OCI-LY7 (cell line): ENCODE measurements at places on chromosomes 5 and 9.

DNA sequence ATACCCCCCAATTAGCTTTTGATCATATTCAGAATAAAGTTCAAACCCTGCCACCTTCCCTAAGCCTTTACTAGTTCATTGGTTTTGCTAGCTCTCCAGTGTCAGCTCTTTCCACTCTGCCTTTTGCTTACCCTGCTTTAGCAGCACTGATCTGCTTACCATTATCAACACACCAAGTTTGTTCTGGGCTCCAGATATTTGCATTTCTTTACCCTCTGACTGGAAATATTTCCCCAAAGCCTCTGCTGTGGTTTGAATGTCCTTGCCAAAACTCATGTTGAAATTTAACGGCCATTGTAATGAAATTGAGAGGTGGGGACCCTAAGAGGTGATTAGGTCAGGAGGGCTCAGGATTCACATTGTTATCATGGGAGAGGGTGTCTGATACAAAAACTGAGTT is 99.5 kb downstream of the GCNT1 start:
- DNase-seq: no peak

DNA sequence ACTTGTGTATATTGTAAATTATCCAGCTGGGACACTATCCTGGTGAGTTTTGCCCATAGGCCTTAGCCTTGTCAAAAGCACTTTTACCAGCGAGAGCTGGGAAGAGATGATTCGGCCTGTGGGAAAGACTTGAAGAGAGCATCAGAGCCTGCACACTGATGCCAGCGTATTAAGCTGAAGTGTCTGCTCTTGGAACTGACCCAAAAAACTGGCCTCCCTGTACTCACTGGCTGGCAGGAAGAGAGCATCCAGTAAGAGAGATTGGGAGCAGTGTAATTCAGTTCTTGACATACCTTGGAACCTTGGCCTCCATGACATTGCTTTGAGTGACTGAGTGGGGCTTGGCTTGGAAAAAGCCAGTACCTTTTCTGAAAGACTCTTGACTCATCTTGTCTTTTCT is 73.7 kb downstream of the ZNF462 start:
- DNase-seq: no peak

GRCh38 chr9:16974436-16974835 is 104.0 kb upstream of the BNC2 start:
- no peak for DNase-seq

DNA sequence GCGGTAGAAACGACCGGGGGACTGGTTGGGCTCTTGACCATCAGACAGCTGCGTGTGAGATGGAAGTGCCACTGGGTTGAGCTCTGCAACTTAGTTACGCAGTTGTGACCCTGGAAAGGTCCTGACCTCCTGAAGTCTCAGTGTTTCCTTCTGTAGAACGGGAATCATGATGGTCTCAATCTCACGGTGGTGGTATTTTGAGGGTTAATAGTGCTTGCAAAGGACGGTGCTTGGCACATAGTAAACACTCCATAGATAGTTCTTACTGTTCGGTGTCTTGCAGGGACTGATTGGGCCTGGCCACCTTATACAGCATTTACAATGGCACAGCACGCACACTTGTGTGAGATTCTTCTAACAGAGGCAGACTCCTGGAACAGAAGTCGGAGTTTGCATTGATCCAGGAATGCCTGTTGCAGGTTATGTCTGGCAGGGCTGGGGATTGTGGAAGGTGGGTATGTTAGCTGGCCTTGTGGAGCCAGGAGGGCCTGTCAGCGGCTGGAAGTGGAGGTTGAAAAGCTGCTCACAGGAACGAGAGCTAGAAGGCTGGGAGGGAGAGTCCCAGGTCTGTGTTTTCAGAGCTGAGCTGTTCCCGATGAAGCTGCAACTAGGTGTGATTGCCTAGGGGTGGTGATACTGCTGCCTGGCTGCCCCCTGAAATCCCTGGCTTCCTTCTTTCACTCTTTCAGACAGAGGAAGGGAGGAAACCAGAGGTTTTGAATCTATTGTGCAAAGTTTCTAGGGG is 962 bp upstream of the TXN start:
- DNase-seq: no peak

- DNase-seq: no peak
These were observed 5.4 kb downstream of the PCAT7 start for GRCh38 chr9:94560237-94560636.

- no peak for DNase-seq
These were observed 122.6 kb downstream of the PAPPA start for GRCh38 chr9:116276196-116276493.

DNA sequence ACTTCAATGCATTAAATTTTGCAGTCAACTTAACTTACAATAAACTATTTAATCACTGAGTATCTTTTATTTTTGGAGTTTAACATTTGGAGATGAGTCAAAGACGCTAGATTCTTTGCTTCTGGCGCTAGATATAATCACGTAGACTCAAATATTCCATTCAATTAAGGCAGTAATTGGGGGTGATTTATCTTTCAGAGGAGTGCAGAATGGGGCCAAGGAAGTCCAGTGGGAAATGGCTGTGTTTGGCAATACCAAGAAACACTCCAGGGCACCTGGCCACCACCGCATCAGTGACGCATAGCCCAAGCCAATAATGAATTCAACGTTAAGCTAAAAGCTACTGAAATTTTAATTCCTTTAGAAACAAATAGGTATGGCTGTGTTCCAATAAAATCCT is 81.2 kb downstream of the PHAX start:
- no peak for DNase-seq

DNA sequence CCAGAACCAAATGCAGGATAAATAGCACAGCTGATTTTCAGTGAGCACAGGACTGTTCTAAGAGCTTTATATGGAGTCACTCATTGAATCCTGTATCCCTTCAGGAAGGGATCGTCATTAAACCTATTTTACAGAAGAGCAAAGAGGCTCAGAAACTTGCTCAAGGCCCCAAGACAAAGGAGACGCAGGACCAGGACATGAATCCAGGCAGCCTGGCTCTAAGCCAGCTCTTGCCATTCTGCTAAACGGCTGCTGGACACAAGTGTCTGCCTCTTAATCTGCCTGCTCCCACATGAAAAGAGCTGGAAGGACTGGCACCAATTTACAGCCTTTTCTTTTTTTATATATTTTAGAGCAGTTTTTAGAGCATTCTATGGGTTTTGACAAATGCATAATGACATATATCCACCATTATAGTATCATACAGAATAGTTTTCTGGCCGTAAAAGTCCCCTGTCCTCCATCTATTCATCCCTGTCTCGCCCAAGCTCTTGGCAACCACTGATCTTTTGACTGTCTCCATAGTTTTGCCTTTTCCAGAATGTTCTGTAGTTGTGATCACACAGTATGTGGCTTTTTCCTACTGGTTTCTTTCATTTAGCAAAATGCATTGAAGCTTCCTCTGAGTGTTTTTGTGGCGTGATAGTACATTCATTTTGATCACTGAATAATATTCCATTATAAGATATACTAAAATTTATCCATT is 37.5 kb downstream of the RETREG1 start:
- no peak for DNase-seq

GRCh38 chr9:77218612-77219011 is 41.3 kb downstream of the VPS13A start:
- DNase-seq: no peak

GRCh38 chr5:11504886-11505193 is 399.4 kb downstream of the CTNND2 start:
- no peak for DNase-seq

GRCh38 chr5:73304381-73304780 is 131.4 kb downstream of the TMEM174 start:
- no peak for DNase-seq

DNA sequence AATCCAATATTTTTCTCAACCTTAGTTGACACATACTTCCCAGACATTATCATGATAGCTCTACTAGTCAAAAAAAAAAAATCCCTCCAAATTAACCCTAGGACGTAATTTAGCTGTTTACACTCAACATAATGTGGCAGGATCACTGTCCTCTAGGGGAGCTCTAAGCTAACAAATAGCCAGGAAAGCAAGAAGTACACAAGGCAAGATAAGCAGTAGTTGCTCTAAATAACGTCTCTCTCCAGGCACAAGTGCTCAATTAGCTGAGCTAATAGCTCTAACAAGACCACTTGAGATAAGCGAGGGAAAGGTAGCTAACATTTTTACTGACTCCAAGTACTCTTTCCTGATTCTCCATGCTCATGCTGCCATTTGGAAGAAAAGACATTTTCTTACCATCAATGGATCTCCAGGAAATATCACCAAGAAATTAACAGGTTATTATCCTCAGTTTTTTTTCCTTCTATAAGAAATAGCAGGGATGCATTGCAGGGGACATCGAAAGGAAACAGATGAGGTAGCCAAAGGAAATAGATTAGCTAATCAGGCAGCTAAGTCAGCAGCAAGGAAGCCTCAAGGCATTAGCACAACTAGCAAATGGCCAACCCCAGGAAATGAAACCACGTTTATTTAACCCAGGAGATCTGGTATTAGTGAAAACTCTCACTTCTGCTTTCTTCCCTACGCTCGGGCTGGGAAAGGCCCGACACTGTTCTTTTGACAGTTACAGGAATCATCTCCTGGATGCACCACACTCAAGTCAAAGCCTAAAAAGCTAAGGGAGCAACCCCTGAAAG is 614.1 kb downstream of the PTPRD start:
- peak; percentile 4 for DNase-seq
